Left renal pelvis (tissue), 4 donors: ENCODE measurements at places on chromosomes 6 and 20. TPM values are rescaled to one million over a fixed set of nuclear protein-coding genes. Genes with fewer than 3 reads are reported as not detected.

SRSF3 gene
- 644 TPM for polyA plus RNA-seq

PNLDC1 gene
- 0.47 TPM for polyA plus RNA-seq

POU3F2 gene
- 0.06 TPM for polyA plus RNA-seq

ANKS1A gene
- polyA plus RNA-seq, result 52.5 TPM

CYP21A2 gene
- polyA plus RNA-seq, result 1.1 TPM

TNFRSF21 gene
- polyA plus RNA-seq, result 12.2 TPM

PI16 gene
- polyA plus RNA-seq, result 0.61 TPM

- no peak for DNase-seq
These were observed 78.2 kb upstream of the PTPRK start for GRCh38 chr6:128598571-128598970.

- DNase-seq, result no peak
These were observed 262.2 kb upstream of the FERMT1 start for GRCh38 chr20:6384956-6385486.

DNA sequence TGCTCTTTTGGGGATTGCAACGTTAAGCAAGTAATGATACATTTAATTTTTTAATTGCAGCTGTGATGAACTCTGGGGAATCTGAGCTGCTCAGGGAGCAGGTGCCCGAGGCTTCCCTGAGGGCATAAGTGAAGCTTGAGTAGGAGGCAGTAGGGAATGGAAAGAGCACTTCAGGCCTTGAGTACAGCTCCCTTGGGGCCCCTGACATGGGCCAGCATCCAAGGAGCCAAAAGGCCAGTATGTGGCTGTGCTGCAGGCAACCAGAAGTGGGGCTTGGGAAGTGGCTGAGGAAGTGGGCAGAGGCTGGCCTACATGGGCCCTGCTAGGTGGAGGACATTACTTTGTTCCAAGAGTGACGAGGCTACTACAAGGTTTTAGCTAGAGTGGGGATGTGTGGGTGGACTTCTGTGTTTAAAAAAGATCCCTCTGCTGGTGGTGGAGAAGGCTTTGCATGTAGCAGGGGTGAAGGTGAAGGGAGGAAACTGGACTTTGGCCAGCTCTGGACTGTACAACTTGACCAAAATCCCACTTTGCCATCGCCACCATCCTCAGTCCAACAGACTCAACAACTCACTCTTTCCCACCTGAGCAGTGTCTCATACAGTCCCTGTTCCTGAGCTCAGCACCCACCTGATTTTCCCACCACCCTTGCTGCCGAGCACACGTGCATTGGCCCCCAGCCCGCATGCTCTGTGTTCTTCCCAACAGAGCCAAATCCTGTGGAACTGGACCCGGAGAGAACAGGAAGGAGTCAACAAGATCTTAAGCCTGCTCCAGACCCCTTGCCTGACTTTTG, 10.9 kb upstream of the ZNF831 start:
- no peak for DNase-seq

DNA sequence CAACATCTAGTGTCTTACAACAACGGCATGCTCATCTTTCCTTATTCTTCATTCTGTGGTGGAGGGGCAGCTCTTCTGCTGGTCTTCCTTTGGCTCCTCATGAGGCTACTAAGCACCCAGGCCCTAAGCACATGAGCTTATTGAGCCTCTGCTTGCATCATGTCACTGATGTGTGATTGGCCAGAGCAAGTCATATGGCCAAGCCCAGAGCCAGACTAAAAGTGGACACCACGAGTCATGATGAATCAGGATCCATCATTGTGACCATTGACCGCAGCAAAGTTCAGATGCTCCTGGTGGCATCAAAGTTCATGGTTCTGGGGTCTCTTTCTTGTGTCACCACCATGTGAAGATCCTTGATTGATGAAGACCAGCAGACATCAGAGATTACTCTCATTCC, 192.0 kb upstream of the FOXA2 start:
- no peak for DNase-seq

DNA sequence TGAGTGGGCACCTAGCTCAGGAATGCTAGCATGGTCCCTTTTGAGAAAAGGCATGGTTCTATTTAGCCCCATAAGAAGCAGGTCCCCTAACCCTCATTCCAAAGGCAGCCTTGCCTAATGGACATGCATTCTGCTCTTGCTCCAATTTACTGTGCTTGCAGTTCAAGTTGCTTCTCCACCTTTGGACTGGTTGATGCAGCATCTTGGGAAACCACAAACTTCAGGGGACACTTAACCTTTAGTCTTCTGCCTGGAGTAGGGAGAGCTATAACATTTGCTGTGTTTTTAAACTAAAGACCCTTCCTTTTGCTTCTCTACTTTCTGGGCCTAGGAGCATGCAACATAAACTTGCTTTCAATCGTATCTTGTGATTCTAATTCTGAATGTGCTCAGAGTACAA, 5.1 kb upstream of the PHF3 start:
- DNase-seq, result no peak

DNA sequence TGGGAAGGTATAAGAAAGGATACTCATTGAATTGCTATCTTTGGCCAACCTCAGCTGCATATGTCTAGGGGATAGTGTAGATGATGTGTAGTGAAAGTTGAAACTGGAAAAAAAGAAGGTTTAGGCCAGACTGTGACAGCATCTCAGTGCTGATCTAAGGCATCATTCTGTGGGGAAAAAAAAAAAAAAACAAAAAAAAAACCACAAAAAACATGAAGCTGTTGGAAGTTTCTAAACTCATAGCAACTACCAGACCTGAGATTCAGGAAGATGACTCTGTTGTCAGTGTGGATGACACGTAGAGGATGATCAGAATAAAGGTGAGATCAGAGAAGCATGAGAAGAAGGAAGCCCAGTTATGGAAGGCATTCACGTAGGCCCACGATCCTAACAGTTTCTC, 100.8 kb upstream of the CNKSR3 start:
- no peak for DNase-seq

- DNase-seq, result no peak
These were observed 21.2 kb downstream of the C6orf132 start for GRCh38 chr6:42120895-42121865.

GRCh38 chr20:41499961-41500725, 118.0 kb downstream of the CHD6 start:
- DNase-seq, result no peak

DNA sequence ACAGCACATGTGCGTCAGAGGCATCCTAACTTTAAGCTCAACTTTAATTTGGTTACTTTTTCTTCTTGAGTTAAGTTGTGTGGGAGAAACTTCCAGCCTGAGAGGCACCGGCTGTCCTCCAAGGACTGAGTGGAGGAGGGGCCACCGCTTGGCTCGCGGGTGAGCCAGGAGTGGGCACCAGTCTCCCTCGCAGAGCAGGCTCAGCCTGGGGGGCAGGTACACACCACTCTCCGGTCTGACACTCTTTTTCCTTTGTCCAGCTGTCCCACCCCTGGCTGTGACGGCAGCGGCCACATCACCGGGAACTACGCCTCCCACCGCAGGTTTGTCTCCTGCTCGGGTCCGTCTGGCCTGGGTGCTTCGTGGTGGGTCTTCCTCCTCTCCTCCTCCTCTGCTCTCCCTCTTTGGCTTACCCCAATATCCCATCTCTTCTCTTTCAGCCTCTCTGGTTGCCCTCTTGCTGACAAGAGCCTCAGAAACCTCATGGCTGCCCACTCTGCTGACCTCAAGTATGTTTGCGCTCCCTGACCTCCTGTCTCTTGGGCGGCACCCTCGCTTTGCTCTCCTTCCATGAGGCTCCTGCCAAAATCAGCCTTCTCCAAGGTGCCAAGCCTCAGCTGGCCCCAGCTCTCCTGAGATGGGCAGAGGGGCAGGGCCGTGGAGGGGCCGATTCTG, 32.6 kb upstream of the PCMTD2 start:
- no peak for DNase-seq

GRCh38 chr6:25248123-25248522, 31.1 kb upstream of the CARMIL1 start:
- no peak for DNase-seq

- no peak for DNase-seq
These were observed 72.9 kb upstream of the MYL9 start for GRCh38 chr20:36468149-36469000.

GRCh38 chr20:19465536-19465935, 253.1 kb downstream of the SLC24A3 start:
- no peak for DNase-seq

GRCh38 chr20:2691127-2691526, 1.5 kb upstream of the EBF4 start:
- DNase-seq, result no peak

DNA sequence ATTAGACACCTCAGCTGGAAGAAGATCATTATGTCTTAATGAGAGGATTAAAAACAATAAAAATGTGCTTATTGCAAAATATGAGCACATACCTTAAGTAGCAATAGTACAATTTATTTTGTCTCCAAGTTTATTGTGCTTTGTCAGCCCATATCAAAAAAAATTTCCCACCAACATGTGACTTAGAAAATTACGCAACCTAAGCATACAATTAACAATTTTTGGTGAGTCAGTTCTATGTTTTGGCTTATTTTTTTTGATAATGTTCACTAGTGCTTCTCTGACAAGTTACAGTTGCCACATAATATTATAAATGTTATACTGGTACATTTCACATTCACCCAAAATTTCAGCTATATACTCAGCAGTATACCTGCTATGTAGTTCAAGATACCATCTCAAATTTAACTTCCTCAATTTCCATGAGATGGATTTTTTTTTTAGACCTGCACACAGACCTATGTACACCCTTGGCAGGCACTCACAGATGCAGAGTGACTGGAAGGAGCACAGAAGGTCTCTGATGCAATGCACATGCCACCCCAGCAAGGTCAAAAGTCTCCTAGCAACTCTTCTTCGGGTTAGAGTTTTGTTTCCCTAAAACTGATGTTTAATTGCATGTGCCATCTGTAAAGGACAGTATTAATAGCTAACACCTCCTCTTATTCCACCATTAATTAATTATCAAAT, 112.4 kb downstream of the PRKN start:
- DNase-seq, result no peak

DNA sequence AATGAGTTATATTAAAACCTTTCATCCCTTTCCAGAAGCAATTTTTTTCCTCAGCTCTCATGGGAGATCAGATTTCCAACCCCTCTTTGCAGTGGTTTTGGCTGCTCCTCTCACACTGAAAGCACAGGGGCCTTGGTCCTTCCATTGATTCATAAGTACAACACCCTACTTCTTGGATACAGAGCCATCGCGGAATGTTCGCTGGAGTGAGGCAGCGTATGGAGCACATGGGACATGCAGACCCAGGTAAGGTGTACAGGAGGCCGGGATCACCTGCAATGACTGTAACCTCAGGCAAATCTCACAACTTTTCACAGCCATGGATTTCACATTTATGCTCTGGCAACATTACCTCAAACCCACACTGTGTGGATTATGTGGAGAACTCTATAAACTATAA, 75.2 kb upstream of the HEY2 start:
- DNase-seq, result no peak

- DNase-seq, result no peak
These were observed 59.5 kb downstream of the CTCFL start for GRCh38 chr20:57465486-57465885.

- DNase-seq, result no peak
These were observed 36.1 kb downstream of the SLC35D3 start for GRCh38 chr6:136958168-136958567.

GRCh38 chr6:149223904-149224351, 93.6 kb upstream of the TAB2 start:
- no peak for DNase-seq

DNA sequence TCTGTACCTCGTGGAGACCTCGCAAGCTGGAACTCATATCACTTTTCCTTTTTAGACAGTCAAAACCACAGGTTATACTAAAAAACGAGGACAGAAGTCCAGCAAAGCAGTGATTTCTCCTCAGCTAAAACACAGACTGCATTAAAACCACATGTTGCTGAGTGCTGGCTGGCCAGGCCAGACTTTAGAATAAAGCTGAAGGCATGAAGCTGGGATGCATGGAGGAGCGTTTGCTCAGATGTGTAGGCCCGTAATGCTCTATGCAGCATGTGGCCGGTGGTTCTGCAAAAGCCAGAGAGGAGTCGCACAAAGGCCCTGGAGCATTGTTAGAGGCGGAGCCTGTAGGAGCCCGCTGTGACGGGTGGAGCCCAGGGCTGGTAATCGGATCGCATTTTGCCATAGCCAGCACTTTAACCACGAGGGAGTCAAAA, 83.6 kb downstream of the SMOC2 start:
- no peak for DNase-seq

DNA sequence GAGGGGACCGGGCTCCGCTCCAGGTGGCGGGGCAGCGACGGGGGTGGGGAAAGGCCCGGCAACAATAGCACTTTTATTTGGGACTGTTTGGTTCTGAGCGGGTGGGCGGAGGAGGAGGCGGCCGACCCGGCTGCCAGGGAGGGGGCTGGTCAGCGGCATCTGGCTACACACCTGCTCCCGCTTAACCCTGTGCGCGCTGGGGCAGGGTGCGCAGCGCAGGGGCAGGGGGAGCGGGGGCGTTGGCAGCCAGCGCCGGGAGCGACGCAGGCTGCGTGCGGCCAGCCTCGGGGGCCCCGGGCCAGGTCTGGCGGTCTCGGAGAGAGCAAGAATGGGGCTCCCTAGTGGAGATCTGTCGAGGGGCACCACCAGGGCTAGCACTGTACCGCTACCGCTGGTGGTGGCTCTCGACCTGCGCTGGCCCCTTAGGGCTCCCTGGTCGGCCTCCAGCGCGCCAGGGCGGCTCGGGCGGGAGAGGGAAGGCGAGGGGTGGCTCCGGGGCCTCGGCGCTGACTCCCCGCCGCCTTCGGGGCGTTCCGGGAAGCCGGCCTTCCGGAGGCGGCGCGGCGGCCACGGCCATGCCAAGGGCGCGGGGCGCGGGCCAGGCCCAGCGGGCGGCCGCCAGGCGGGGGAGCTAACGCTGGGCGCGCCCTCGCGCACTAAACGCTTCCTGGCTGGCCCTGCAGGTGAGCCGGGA, 92.4 kb downstream of the NCR2 start:
- no peak for DNase-seq

DNA sequence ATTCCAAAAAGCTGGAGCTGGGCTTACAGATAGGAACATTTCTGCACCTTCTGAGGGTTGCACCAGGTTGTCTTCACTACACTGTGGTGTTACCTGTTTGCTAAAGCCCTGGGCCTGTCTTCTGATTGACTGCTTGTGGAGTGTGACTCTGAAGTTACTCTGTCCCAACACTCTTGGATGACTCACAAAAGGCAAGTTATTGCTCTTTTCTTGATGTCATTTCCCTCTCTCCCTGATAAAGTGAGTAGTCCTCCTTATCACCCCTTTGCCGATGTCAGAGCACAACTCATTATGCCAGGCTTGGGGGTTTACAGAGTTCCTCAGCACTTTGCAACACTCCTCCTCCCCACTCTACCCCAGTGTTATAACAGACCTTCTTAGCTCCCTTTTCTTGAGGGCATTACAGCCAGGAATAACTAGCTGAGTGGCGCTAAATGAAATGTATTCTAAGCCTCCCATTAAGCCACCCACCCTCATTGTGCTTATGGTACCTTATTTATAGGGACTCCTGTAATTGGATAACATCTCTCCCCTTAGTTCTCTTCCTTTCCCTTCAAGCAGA, 36.1 kb upstream of the NKX2-4 start:
- DNase-seq, result no peak

DNA sequence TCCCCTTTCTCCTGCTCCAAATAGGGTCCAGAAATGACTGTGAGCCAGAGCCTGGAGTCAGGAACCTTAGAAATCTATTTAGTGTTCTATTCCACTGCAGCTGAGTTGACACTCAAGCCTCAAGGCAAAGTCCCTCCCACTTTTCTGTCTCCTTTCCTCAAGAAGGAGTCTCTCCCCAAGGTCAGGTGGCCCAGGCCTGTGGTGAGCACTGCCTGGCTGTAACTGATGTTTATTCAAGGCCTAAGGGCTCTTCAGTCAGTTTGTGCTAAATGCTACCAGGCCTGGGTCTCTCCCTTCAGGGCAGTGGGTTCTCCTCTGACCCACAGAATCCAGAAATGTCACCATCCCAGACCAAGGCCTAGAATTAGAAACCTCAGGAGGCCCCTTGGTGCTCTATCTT, 1042.9 kb upstream of the EPHA7 start:
- DNase-seq, result no peak

GRCh38 chr6:26300043-26300331, 65.0 kb upstream of the BTN3A2 start:
- no peak for DNase-seq
